Dorsolateral prefrontal cortex (tissue), 122 donors: ENCODE measurements at places on chromosomes 7 and 10. TPM values are rescaled to one million over a fixed set of nuclear protein-coding genes. Genes with fewer than 3 reads are reported as not detected.

DNA sequence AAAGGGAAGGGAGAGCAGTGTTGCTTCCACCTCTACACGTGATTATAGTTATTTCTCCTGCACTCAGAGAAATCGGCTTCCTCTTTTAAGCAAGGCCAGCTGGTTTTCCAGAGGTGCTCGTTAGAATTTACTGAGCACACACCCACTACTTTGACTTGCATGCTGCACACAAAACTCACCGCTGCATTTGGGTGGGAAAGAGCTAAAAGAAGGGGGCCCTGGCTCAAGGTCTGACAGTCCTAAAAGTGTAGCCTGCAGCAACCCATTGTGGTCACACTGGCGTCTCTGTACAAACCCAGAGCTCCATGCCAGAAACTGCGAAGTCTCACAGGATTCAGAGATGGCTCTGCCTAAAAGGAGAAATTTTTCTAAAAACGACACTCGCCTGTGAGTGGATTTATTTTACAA is 133.7 kb downstream of the SLC25A13 start:
- DNase-seq = no peak

GRCh38 chr7:143008007-143008901 is 18.7 kb downstream of the OR9A2 start:
- DNase-seq = peak; percentile 88

- no peak for DNase-seq
These were observed 137.5 kb downstream of the CD36 start for GRCh38 chr7:80775897-80776296.

- no peak for DNase-seq
These were observed 24.9 kb upstream of the WDFY4 start for GRCh38 chr10:48659790-48660189.

DNA sequence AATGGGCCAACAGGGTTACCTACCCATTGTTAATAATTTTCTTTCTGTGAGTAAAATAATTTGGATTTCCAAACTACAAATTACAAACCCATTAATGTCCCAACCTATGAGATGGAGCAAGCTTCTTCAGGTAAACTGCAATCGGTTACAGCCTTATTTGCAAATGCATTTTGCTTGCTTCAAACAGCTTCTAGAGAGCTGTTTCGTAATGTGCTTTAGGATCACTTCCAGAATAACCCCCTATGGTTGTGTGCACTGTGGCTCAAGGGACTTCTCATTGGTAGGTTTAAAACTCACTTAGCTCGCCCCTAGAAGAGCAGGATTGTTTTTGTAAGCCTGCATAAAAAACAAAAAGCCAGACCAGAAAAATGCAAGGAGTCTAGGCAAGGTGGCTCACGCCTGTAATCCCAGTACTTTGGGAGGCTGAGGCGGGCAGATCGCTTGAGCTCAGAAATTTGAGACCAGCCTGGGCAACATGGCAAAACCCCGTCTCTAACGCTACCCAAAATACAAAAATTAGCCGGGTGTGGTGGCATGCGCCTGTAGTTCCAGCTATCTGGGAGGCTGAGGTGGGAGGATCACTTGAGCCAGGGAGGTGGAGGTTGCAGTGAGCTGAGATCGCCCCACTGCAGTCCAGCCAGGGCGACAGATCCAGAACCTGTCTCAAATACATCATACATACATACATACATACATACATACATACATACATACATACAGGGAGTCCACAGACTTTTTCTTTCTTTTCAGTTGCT is 3.3 kb upstream of the MAP3K8 start:
- no peak for DNase-seq

GRCh38 chr10:132676193-132676891 is 109.6 kb downstream of the NKX6-2 start:
- no peak for DNase-seq

GRCh38 chr10:112221545-112221944 is 38.0 kb upstream of the GPAM start:
- no peak for DNase-seq

GRCh38 chr10:23174977-23175512 is 17.1 kb upstream of the PTF1A start:
- no peak for DNase-seq

GRCh38 chr10:25804505-25804904 is 129.5 kb upstream of the MYO3A start:
- no peak for DNase-seq

GRCh38 chr10:34200355-34200901 is 614.7 kb downstream of the PARD3 start:
- no peak for DNase-seq

- no peak for DNase-seq
These were observed 6.5 kb downstream of the PPIF start for GRCh38 chr10:79353726-79354125.

DNA sequence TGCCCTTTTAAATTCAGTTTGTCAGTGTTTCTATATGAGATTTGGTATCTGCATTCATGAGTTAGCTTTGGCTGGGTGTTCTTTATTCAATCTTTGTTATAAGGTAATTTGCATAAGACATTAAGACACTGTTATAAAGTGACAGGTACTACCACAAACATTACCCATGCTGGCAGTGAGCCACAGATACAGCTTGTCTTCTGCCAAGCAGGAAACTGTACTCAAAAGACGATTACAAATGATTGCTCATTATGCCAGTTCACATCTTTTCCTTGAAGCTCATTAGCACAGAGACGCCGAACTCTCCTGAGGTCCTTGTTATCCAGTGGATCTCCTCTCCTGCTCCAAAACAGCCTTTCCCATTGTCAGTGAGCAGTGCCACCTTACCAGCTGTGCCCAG is 30.4 kb downstream of the AMPH start:
- DNase-seq = no peak

GRCh38 chr7:101255796-101256195 is 10.9 kb upstream of the FIS1 start:
- no peak for DNase-seq

- no peak for DNase-seq
These were observed 178.8 kb downstream of the TPK1 start for GRCh38 chr7:144656965-144657517.

- no peak for DNase-seq
These were observed 1006.3 kb downstream of the SORCS1 start for GRCh38 chr10:106158241-106158640.

GRCh38 chr10:126937026-126937425 is 31.8 kb downstream of the DOCK1 start:
- DNase-seq = no peak

DNA sequence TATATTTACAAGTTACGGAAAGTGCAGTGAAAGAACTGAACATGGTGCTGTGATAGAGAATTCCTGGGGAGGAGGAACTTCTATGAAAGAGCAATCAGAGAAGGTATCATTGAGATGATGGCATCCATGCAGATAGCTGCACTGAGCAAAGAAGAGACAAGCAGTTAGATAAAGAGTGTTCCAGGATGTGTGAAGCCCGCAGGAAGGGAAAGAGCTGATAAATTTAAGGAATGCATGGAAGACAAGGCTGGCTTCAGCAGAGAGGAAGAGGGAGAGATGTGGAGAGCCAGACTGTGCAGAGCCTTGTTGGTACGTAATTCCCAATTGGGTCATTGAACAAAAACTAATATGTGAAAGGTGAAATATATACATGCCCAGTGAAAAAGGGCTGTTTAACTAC is 538.9 kb downstream of the INHBA start:
- no peak for DNase-seq

GRCh38 chr10:119250641-119251314 is 43.4 kb downstream of the GRK5 start:
- no peak for DNase-seq

DNA sequence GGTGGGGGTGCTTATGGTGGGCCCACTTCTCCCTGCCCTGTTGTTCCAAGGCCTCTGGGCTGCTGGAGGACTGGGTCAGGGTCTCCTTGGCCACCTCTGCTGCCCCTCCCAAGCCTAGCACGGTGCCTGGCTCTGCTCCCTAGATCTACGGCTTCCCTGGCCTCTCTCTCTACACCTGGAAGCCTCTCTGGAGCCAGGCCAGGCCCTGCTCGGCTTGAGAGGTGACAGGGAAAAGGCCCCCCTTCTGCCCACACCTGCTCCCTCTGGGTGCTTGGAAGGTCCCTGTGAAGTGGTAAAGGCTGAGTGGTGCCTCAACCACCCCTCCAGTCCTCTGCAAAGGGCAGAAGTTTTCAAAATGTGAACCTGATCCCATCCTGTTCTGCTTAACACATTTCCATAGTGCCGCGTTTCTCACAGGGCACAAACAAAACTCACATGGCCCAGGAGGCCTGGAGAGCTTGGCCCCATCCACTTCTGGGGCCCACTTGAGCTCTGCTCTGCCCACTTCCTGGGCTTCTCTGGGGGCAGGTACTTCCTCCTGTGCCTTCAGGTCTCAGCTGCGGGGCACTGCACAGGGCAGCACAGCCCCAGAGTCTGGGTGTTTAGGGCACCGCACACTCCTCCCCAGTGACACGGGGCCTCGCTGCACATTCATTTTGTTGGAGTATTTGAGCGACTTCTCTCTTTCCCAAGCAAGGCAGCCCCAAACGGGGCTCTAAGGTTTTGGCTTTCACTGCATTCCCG is 169.9 kb downstream of the PIP4K2A start:
- DNase-seq = no peak

GRCh38 chr10:97731346-97732051 is 5.4 kb upstream of the ZFYVE27 start:
- DNase-seq = peak; percentile 73

DNA sequence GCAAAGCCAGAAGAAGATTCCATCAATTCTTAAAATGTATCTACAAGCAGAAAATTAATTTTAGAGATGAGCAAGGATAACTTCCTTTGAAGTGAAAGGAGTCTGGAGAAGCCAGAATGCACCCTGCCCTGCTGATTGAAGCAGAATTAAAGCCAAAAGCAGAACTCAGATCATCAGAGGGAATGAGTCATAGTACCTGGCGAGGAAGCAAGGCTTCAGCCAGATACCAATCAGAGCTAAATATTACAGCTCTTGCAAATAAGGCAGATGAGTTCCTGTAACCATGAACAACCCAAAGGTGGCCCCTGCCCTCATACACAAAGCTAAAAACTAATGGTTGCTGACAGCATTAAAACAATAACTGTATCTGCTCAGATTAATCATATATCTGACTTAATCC is 10.4 kb downstream of the HTR7 start:
- no peak for DNase-seq

GRCh38 chr7:21355406-21355874 is 72.4 kb upstream of the SP4 start:
- no peak for DNase-seq

DNA sequence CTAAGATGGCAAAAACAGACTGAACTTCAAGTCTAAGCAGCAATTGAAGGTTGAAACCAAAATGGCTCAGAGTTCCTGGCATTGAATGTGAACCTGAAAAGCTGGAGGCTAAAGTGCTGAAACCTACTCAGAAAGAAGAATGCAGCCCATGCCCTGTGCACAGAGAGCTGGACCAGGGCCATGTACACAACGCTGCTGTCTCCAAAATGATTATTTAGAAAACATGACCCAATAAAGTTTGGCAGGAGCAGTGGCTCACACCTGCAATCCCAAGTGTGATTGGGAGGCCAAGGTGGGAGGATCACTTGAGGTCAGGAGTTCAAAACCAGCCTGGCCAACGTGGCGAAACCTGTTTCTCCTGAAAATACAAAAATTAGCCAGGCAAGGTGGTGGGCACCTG is 158.9 kb downstream of the AKR1D1 start:
- no peak for DNase-seq

DNA sequence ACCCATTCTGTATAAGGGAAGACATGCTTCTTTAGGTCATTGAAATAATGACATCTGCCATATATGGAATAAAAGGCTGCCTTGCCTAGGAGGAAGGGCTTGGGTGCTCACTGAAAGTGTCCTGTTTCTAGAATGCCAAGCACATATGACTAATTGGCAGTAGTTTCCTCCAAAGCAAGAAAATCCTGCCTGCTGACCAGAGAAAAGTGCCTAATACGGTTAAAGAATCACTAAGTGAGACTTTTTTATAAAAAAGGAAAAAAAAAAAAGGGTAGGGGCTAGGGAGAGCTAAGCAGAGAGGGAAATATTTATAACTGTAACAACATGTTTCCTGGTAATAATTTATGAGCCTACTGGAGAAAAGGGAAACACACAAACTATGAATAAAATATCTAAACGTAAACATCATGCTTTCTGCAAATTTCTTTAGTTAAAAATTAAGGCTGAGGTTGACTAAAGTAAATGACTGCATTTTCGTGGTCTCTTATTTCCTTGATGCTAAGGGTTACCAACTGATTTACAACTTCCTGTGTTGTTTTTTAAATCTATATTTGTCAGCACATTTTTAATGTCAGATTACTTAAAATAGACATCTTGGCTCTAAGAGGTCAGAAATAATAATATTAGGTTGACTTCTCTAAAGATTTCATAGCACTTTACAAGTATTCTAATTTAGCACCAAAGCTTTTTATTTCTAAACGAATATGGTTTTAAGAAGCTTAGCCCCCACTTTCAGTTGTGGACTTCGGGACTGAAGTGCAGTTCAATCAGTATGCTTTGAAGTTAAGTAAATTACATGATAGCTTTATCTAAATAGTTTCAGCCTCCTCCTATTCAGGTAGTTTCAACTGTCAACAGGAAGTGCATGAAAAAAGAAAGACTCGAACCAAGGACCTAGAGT is 89.6 kb downstream of the CABCOCO1 start:
- DNase-seq = no peak

DNA sequence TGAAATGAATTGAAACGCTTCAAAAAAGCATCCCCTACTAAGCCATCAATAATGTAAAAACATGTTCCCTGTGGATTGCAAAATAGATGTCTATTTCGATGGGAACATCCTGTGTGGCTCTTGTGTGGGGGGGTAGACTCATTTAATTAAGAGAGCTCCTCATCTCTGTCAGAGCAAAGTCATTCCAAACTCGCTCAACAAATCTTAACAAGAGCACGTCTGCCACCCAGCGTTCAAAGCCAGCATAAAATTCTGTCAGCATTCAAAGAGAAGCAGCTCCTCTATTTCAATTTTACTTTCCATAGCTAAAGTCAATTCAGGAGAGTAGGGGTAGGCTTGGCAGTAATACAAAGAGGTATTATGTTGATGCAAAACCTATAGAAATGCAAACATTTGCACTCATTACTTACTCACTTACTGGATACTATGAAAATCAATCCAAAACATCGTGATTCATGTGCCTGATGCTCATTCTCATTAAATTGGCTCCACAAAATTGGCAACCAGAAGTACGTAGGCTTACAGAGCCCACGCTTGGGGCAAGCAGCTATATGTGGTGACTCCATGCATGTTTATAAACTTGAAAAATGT is 114.9 kb downstream of the IPMK start:
- DNase-seq = no peak

- no peak for DNase-seq
These were observed 23.8 kb upstream of the RPA3 start for GRCh38 chr7:7742223-7742622.

Gene ANXA8L1
- not detected for total RNA-seq

Gene CALML3
- total RNA-seq = not detected

Gene NEUROD6
- 14.0 TPM for total RNA-seq

Gene FRA10AC1
- 25.7 TPM for total RNA-seq

Gene TDRD1
- total RNA-seq = 1.0 TPM

Gene FAM221A
- 27.6 TPM for total RNA-seq

Gene ZNF775
- 11.1 TPM for total RNA-seq

Gene NPSR1
- not detected for total RNA-seq

Gene FAM13C
- 62.9 TPM for total RNA-seq

Gene JCAD
- total RNA-seq = 55.6 TPM

Gene PALD1
- total RNA-seq = 11.6 TPM
